ENCODE measurements at places on chromosomes 7 and 10. TPM values are rescaled to one million over a fixed set of nuclear protein-coding genes. Genes with fewer than 3 reads are reported as not detected.

DNA sequence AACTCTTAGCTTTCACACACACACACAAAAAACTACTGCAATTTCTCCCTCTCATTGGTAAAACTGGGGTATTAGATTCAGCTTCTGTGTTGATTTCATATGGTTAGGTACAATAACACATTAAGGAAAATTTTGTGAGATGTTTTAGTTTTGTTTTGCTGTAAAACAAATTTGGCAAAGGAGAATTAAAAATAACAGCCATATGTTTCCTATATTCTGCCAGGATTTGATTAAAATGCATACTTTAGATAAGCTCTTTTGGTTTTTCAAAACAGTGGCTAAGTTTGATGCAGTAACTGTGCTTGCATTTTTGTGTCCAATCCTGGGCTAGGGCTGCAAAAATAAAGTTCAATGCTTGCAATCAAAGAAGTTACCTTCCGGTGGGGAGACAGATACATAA is 126.3 kb downstream of the CALCR start:
- no peaks in the 10 kb centered on the region for H3K4me1 ChIP-seq
- DNase-seq = no peak
- H3K27ac ChIP-seq = no peak overlapping the region
- H3K36me3 ChIP-seq = no peaks in the 10 kb centered on the region
- no peaks in the 10 kb centered on the region for H3K27me3 ChIP-seq

Gene HOXA10
- 16.3 TPM for total RNA-seq

Gene OPN1SW
- total RNA-seq = not detected

GRCh38 chr10:44466236-44466635 is 81.3 kb upstream of the CXCL12 start:
- DNase-seq = no peak
- no peaks in the 10 kb centered on the region for H3K4me1 ChIP-seq
- H3K27ac ChIP-seq = no peak overlapping the region
- no peaks in the 10 kb centered on the region for H3K27me3 ChIP-seq
- H3K36me3 ChIP-seq = no peaks in the 10 kb centered on the region

DNA sequence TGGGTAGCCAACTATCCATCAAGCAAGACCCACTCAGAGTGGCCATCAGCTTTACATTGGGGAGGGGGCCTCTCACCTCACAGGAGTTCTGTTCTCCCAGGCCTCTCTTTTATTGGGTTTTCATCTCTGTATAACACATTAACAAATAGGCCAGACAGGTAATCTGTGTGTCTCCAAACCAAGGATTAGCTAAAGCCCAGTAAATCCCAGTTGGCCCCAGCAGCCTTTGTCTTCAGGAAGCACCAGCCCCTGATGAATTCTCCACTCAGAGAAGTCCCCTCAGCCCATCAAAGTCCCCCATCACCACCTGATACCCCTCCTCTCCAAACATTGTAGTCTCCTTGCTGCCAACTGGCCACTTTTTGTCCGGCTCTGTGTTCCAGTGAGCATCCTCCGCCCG is 16.9 kb upstream of the SLF2 start:
- no peaks in the 10 kb centered on the region for H3K4me1 ChIP-seq
- no peak for DNase-seq
- H3K27ac ChIP-seq = no peak overlapping the region
- no peaks in the 10 kb centered on the region for H3K27me3 ChIP-seq
- no peaks in the 10 kb centered on the region for H3K36me3 ChIP-seq

GRCh38 chr7:50957431-50957830 is 174.7 kb upstream of the GRB10 start:
- DNase-seq = no peak
- no peak overlapping the region for H3K4me3 ChIP-seq
- no peaks in the 10 kb centered on the region for H3K36me3 ChIP-seq
- H3K4me1 ChIP-seq = no peaks in the 10 kb centered on the region

GRCh38 chr7:143411976-143412708 is 3.5 kb upstream of the EPHA1 start:
- peaks cover 7% of the 10 kb centered on the region for H3K4me1 ChIP-seq
- no peaks in the 10 kb centered on the region for H3K27me3 ChIP-seq
- DNase-seq = no peak
- no peak overlapping the region for H3K4me3 ChIP-seq
- no peak overlapping the region for H3K27ac ChIP-seq

- H3K27ac ChIP-seq = peak overlapping the region; percentile 100
- DNase-seq = no peak
- peaks cover 15% of the 10 kb centered on the region for H3K36me3 ChIP-seq
- H3K27me3 ChIP-seq = no peaks in the 10 kb centered on the region
Measured at GRCh38 chr10:3783682-3784432, 1.2 kb downstream of the KLF6 start.
